ENCODE measurements at places on chromosomes 12 and 14.
A peak's percentile ranks its signal among the peaks of the same experiment; 100 is the strongest.

GRCh38 chr12:1034243-1034642, 43.2 kb downstream of the ERC1 start:
- no peak for DNase-seq

DNA sequence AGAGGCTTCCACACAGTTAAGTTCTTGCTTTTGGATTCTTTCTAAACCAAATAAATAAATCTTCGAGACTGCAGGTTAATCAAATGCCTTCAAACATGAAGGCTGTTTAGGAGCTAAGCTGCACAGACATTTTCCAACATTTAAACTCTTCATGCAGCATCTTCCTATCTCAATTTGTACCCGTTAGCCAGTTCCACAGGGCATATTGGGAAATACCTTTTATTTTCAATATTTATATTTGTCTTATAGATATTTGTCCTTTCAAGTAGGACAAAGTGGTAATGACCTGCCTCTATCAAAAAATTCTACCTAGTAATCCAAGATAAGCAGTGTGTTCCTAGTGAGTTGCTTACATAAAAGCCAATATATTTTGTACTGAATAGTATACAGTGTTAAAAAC, 373.6 kb downstream of the DIO2 start:
- no peak for DNase-seq

GRCh38 chr12:93944911-93945310, 203.5 kb upstream of the PLXNC1 start:
- DNase-seq, result no peak

DNA sequence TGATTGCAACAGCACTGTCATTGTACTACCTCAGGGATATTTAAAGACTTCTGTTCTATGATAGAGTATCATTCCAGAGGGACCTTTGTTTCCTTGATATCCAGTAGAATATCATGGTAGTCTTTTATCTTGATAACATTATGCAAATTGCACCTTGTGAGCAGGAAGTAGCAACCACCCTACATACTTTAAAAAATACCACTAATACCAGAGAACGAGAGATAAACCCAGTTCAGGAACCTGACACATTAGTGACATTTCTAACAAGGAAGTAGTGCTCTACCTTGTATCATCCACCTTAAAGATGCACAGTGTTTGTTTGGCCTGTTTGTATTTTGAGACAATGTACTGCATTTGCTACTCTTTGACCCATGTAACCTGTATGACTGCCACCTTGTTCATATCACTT, 8.8 kb upstream of the MAP4K5 start:
- no peak for DNase-seq

DNA sequence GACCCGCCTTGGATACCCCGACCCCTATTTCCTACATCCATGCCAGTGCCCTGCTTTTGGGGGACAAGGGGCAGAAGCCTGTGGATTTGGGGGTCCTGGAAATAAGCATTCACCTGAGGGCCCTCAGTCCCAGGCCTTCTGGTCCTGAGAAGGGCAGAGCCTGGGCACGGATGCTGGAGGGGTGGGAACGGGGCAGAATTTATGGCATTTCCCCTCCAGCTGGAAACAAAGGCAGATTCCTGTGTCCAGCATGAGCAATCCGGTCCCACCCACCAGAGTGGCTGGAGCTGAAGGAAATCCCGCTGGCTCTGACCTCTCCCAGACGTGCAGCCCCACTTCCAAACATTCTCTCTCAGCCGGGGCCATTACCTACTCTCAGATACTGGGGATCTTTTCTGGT, 9.3 kb downstream of the ANKRD33 start:
- DNase-seq, result no peak

DNA sequence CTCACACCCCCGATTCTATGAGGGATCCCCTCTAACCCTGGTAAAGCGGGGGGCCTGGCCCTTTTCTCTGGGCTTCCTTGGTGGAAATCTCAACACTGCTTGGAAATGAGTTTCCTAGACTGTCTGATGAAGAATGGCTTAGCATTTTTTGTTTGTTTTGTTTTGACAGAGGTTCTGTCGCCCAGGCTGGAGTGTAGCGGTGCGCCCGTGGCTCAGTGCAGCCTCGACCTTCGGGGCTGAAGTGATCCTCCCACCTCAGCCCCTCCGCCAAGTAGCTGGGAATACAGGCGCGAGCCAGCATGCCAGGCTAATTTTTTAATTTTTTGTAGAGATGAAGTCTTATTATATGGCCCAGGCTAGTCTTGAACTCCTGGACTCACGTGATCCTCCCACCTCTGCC, 30.3 kb downstream of the TC2N start:
- DNase-seq, result no peak

GRCh38 chr12:127275416-127275815, 991.6 kb upstream of the TMEM132C start:
- no peak for DNase-seq

GRCh38 chr12:51383269-51383905, 7.8 kb downstream of the GALNT6 start:
- no peak for DNase-seq

DNA sequence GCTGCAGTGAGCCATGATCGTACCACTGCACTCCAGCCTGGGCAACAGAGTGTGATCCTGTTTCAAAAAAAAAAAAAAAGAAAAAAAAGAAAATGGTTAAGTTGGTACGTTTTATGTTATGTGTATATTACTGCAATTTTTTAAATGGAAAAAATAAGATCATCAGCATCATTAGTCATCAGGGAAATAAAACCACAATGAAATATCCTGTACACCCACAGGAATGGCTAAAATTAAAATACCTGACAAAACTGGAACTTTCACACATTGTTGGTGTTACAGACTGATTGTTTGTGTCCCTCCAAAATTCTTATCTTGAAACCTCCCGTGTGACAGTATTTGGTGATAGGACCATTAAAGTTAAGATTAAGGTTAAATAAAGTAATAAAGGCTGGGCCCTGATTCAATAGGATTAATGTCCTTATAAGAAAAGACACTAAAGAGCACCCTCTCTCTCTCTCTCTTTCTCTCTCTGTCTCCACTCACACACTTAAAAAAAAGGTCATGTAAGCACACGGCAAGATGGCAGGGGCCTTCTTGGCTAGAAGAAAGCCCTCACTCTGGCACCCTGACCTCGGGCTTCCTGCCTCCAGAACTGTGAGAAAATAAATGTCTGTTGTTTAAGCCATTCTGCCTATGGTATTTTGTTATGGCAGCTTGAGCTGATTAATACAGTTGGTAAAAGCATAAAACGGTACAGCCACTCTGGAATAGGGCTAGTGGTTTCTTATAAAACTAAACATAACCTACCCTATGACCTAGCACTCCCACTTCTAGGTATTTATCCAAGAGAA, 48.3 kb upstream of the ZFP36L1 start:
- DNase-seq, result no peak

GRCh38 chr14:57502586-57503254, 9.1 kb upstream of the CCDC198 start:
- DNase-seq, result no peak

DNA sequence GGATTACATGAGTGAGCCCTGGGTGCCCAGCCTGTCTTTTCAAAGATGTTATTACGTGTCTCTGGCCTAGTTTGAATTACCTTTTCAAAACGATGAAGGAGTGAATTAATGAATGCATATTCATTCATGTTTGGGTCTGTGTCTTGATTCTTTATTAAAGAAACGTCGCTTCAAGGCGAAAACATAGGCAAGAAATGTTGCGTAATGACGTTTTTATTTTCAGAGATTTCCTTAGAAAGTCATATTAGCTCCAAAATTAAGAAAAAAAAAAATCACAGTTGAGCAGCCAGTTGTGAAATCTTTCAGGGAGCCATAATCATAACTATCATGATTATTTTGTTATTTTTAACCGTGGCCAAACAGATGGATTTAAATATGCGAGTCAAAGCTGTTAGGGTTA, 3.5 kb downstream of the PPFIBP1 start:
- no peak for DNase-seq

GRCh38 chr14:89254166-89254909, 162.7 kb downstream of the FOXN3 start:
- DNase-seq, result no peak

DNA sequence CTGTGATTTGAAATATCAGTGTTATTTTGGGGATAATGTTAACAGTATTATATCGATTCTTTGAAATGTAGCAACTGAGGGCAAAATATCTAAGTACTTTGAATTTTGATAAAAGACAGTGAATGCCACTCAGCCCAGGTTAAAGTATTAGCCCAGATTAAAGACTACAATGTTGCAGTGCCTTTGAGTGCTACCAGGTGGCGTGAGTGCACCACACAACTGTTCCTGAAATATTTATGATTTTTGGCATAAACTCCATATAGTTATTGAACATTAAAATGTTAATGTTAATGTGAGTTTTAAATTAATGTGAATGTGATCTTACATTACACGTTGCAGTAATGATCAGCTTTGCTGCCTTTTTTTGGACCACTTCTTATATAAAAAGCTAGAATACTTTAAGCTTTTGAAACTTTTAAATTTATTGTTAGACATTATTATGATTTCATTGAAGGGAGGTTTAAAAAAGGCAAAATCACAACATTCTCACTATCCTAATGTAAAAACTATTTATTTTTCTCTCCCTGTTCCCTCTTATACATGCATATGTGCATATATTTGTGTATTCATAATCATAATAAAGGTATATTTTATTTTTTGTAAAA, 22.5 kb downstream of the MRPS35 start:
- DNase-seq, result no peak

- DNase-seq, result no peak
These were observed 2.1 kb downstream of the RNF31 start for GRCh38 chr14:24149302-24149969.

GRCh38 chr12:79547044-79547734, 143.6 kb downstream of the PAWR start:
- DNase-seq, result no peak

DNA sequence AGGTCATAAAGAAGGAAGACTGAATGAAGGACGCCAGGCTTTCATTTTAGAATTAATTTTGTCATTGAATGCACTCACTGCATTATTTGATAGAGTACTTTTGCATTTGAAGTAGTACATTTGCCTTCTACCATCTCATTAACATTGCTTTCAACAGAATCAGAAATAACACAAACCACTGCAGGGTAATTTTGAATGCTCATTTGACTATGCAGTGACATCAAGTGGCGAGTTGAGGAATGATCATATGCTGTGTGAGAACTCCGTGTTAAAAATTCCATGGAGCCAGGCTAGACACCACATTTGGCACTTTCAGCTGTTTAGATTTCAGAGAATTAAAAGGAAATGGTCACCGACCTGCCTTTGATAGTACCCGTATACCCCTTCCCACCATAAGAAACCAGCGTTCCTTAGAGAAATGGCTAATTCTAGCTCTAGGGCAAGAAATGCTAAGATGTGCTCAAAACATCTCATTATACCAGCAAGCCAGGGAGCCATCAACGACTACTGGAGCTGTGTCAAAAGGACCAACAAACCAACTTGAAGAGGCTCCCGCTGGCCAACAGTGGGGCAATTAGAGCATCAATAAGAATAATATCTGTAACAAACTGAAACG, 16.5 kb downstream of the HEBP1 start:
- DNase-seq, result no peak

DNA sequence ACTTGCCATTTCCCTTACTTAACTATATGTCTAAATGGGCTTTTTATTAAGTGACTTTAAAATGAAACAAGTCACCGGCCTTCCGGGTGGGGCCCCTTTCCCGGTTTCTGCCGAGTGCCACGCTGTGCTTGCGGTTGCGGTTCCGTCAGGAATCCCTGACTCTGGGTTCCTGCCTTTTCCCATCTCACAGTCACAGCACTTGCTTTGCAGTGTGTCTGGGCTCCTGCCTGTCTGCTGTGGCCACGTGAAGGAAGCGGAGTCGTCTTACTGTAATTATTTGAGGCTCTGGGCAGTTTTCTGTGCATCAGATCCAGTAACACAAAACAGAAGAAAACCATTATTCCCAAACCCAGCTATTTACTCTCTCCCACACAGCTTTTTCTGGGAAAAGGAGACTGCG, 44.0 kb upstream of the FRMD6 start:
- DNase-seq, result no peak

- peak; percentile 4 for DNase-seq
These were observed at the start of gene PKP2 for GRCh38 chr12:32896432-32897280. Gene PKP2 (minus strand): TSS chr12:32896777. CDS start chr12:32896731, 46 bp downstream.

DNA sequence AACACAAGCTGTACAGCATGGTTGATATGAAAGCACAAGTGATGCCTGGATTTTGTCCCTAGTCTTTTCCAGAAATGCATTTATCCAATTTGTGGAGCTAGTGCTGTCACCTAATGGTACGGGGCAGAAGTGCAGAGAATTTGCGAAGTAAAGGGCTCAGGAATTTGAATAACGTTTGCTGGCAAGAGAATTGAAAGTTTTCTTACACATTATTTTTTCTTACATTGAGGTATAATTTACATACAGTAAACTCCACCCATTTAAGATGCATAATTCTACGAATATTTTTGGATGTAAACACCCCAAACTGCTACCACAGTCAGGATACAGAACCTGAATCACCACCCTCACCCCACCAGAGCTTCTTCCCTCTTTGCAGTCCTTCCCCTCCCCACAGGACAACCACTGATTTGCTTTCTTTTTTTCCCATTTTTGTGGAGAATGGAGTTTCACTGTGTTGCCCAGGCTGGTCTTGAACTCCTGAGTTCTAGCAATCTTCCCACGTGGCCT, 3.5 kb downstream of the AICDA start:
- no peak for DNase-seq

DNA sequence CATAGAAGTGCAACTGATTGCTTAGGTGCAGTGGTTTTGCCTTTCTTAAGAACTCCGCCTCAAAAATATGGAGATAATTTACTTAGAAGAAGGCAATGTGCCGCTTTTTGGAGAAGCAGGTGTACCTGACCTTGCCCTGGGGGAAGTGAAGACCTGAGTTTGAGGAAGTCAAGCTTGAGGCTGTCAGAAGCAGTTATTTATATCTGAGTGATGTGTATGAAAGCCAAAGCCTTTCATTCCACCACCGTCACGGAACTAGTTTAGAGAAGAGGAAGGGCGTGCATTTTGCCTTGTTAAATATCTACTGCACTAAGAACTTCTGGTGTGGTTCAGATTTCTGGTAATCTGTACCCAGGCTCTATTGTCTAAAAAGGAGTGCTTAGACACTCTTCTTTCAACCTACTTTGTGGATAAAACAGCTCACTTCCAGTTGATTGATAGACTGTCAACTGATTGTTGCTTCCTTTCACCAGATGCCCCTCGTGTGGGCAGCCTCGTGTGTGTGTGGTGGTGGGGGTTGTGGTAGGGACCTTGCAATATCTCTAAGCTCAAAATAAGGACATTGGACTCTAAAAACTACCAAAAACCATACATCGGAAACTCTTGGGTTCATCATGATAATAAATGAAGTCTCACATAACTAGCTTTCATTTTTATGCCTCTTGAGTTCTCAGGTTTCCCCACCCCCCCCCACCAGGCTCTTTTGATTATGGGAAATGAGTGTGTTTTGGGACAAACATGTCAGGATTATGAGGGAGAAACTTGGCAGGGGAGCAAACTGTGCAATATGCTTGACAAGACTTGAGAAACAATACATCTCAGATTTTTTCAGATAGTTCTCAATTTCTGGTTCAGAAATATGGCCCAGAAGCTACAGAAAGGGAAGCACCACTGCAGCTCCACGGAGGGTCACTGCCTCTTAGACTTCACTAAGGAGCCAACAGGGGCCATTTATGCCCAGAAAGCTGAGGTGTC, 78.6 kb downstream of the ARF6 start:
- no peak for DNase-seq

- no peak for DNase-seq
These were observed 35.7 kb downstream of the RIN3 start for GRCh38 chr14:92549105-92549858.
